ENCODE measurements at places on chromosomes 12 and 14.

- no peak for DNase-seq
These were observed 39.2 kb downstream of the ATG14 start for GRCh38 chr14:55372423-55372822.

- DNase-seq: no peak
These were observed 165.3 kb downstream of the ALX1 start for GRCh38 chr12:85445060-85445938.

- DNase-seq: no peak
These were observed 37.6 kb downstream of the MYF5 start for GRCh38 chr12:80754274-80754673.

DNA sequence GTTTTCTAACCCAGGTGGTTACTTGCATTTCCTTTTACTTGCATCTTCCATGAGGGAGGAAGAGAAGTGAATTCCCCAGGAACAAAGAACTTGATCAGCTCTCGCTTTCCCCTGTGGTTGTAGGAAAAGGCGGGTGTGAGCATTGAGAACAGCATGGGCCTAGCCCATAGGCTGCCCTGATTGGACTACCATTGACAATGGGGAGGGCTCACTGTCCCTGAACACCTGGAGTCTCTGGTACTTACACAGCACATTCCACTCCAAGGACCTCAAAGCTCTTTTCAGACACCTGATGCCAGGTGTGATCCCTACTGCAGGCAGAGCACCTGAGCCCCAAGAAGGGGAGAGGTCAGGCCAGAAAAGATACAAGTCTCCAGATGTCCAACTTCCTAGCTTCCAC is 25.0 kb downstream of the MAX start:
- no peak for DNase-seq

- DNase-seq: no peak
These were observed 19.1 kb downstream of the VRK1 start for GRCh38 chr14:96816281-96816680.

DNA sequence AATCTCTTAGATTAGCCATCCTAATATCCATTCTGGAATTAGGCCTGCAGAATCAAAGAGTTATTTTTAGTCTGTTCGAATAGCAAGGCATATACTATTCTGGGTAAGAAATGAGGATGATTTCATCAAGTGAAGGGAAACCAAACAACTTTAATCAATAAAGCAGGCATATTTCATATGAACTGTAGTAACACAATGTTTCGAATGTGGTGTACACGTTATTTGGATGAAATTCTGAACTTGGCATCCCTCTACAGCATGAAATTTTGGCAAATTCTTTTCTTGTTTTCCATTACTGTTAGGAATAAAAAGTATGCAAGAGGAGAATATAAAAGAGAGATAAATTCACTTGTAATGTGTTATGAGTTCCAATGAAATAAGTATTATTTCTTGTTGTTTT is 1233.3 kb upstream of the SEL1L start:
- DNase-seq: no peak

DNA sequence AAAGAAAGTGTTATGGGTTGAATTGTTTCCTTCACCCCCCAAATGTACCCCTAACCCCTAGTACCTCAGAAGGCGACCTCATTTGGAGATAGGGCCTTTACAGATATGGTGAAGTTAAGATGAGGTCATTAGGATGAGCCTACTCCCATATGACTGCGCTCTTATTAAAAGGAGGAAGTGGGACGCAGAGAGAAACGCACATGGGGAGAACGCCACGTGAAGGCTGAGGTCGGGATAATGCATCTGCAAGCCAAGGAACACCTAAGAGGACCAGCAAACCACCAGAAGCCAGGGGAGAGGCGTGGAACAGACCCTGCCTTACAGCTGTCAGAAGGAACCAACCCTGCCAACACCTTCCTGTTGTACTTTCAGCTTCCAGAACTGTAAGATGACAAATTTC is 1.7 kb upstream of the NRIP2 start:
- no peak for DNase-seq

DNA sequence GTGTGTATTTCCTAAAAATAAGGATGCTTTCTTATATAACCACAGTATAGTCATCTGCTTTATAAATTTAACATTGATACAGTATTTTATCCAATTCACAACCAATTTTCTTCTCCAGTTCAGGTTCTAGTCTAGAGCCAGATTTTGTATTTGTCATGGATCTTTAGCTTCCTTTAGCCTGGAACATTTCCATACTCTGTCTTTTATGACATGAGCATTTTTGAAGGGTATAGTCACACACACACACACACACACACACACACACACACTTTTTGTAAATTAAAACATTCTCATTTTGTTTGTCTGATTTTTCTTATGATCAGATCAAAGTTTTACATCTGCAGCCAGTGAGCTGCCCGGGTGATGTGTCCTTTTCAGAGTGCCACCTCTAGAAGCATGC is 25.4 kb downstream of the CGRRF1 start:
- no peak for DNase-seq

Data from right atrium auricular region (tissue), 2 donors.